Naive B cell (primary cell): ENCODE measurements at places on chromosomes 3 and 15. TPM values are rescaled to one million over a fixed set of nuclear protein-coding genes. Genes with fewer than 3 reads are reported as not detected.

- no peak for DNase-seq
Observed at GRCh38 chr15:50320504-50320903, 34.5 kb downstream of the GABPB1 start.

- DNase-seq: no peak
Observed at GRCh38 chr3:64318001-64318400, 92.7 kb upstream of the PRICKLE2 start.

Gene RTP3
- not detected for polyA plus RNA-seq

Gene PIERCE2
- 1.8 TPM for polyA plus RNA-seq

GRCh38 chr3:32303399-32303747 is 64.9 kb downstream of the CMTM8 start:
- DNase-seq: no peak

GRCh38 chr3:181362378-181362777 is 349.3 kb upstream of the SOX2 start:
- no peak for DNase-seq

Gene LYZL4
- not detected for polyA plus RNA-seq

Gene LRTM1
- not detected for polyA plus RNA-seq

Gene MASP1
- not detected for polyA plus RNA-seq

Gene GXYLT2
- not detected for polyA plus RNA-seq

DNA sequence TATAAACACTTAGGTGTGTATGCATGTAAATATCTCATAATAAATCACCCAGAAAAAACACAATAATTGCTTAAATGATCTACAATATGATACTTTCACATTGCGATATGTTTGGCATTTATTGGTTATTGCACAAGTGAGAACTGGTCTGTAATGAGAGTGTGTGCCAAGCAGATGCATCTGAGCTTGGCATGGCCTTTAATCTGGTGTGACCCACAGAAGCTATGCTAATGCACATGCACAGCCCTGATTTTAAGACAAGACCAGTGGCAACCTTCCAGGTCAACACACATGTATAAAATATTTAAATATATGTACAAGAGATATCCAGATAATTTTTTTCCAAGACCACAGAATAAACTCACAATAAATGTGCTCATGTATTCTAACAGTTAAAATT is 42.7 kb downstream of the C2CD4A start:
- DNase-seq: no peak

Gene LYSMD4
- polyA plus RNA-seq: 2.0 TPM

DNA sequence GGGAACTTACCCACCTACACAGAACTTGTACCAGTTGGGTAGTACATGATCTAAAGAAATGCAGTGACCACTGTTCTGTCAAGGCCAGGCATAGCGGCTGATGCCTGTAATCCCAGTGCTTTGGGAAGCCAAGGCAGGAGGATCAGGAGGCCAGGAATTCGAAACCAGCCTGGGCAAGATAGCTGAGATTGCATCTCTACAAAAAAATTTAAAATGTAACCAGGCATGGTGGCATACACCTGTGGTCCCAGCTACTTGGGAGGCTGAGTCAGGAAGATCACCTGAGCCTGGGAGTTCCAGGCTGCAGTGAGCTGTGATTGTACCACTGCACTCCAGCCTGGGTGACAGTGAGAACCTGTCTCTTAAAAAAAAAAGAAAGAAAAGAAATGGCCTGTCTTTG is 321.0 kb downstream of the FEZF2 start:
- no peak for DNase-seq

Gene GOLGA8G
- not detected for polyA plus RNA-seq

- DNase-seq: no peak
Observed at GRCh38 chr3:1616744-1617143, 481.9 kb upstream of the CNTN4 start.

DNA sequence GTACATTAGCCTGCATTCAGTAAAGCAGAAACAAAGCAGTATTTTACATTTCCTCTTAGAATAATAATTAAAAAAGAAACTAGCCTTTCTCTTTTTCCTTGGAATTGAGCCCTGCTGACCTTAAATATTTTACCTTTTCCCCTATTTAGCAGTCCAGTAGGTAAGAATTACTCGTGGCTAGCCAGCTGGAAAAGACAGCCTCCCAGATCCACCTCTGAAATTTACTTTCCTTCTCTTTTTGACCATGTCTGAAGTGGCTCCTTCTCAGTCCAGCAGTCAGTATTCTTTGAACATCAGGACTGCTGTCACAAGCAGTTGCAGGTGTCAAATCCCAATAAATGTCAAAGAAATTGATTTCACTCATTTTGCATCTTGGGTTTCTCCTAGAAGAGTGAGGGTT is 311.5 kb upstream of the DCBLD2 start:
- no peak for DNase-seq

Gene CHRNA7
- not detected for polyA plus RNA-seq

DNA sequence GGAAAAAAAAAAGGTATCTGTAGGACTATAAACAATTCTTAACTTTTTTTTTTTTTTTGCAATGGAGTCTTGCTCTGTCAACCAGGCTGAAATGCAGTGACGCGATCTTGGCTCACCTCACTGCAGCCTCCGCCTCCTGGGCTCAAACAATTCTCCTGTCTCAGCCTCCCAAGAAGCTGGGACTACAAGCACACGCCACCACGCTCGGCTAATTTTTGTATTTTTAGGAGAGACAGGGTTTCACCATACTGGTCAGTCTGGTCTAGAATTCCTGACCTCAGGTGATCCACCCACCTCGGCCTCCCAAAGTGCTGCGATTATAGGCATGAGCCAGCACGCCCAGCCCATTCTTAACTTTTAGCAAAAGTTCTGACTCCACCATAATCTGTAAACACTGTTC is 50.5 kb downstream of the TRPM7 start:
- no peak for DNase-seq

Gene PLCB2
- 13.4 TPM for polyA plus RNA-seq

DNA sequence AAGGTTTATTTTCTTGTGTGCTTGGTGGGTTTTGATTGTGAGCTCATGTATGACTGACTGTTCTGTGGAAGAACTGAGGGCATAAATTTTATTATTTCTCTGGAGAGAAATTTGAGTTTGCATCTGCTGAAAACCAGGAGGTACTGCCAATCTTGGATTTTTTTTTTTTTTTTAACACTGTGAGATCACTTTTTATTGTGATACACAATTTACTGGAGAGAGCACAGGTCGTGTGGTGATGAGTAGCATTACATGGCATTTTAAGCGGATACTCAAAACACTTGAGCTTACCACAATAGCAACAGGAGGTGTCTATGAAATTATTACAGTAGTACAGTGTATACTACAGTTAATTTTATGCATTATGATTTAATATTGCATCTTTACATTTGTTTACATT is 237.4 kb downstream of the MFSD1 start:
- no peak for DNase-seq

DNA sequence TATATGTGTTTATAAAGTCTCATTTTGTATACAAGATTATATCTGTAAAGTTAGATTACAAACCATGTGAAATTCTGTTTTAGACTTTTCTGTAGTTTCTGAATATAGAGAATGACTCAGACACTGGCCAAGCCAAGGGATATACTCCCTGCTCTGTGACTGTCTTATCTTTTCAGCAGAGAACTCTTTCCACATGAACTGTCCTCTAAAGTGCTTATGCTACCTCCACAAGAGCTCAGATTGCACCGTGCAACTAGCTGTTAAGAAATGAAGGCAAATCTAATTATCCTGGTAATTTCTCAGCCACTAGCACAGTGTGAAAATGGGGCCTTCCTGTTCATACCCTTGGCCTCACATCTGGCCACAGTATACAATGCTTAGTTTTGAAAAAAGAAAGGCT is 44.3 kb upstream of the CPNE4 start:
- DNase-seq: no peak

DNA sequence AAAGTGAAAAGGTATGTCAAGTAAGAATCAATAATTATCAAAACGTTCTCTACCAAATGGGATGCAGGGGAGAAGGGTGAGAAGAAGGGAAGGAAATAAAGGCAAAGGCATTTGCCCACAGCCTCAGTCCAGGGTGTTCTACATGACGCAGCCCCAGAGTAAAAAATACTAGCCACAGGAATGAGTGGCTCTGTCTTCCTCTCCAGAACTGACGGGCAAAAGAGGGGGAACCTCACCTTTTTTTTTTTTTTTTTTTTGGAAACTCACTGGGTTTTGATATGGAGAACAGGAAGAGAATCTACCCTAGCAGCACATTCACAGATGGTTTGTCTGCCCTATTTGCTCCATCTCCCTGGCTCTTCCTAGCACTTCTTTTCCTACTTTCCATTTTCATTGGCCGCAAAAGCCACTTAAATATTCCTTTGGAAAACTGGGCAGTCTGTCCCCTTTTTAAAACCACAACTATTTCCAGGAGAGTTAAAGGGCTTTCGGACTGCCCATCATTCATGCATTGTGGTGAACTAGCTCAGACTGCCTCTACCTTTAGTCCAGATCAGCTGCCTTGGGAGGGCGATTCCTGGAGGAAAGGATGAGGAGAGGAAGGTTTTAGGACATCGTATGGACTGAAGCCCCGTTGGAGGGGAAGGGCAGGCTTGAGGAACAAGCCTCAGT is 28.2 kb downstream of the B3GNT5 start:
- DNase-seq: no peak

GRCh38 chr15:25439369-25439836 is 579 bp upstream of the UBE3A start:
- DNase-seq: no peak

- no peak for DNase-seq
Observed at GRCh38 chr15:41839781-41840491, 1.3 kb downstream of the PLA2G4B start.

- DNase-seq: no peak
Observed at GRCh38 chr3:113262304-113262665, 50.9 kb downstream of the BOC start.

DNA sequence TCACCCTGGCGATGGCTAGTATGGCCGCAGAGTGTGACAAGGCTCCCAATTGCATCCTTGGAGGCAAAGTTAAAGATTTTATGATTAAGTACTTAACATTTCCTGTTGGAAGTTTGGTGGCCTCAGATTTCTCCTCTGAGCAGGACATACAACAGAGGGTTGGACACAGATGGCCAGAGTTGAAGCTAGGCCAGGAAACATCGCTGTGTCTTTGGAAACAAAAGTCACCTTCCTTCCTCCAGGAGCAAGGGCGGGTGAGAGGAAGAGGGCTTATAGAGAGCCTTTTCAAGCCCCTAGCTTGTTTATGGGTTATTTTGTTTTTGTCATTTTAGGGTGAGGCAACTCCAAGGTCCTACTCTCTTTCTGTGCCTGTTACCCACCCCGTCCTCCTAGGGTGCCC is 24.2 kb downstream of the SLC6A1 start:
- DNase-seq: no peak

DNA sequence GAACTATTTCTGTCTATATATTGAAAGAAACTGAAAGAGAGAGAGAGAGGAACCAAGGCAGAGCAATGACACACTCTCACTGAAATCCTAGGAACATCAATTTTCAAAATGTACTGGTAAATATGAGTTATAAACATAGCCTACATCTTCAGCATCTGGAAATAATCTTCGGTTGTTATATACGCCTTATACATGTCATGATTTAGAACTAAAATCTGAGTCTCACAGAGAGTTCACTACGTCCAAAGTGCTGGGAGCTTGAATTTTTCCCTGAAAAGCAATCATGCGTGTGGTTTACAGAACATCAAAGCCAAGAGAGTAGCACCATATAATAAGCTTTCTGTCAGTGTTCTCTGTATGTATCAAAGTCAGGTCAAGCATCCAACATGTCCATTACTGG is 420.0 kb upstream of the CBLB start:
- DNase-seq: no peak

GRCh38 chr15:44298878-44299277 is 10.4 kb downstream of the GOLM2 start:
- DNase-seq: no peak

- DNase-seq: no peak
Observed at GRCh38 chr3:53196575-53197407, 35.8 kb downstream of the PRKCD start.

Gene FAM81A
- polyA plus RNA-seq: 8.1 TPM

Gene GOLGA8O
- polyA plus RNA-seq: not detected

Gene MYL3
- not detected for polyA plus RNA-seq

Gene SLC22A13
- polyA plus RNA-seq: not detected

DNA sequence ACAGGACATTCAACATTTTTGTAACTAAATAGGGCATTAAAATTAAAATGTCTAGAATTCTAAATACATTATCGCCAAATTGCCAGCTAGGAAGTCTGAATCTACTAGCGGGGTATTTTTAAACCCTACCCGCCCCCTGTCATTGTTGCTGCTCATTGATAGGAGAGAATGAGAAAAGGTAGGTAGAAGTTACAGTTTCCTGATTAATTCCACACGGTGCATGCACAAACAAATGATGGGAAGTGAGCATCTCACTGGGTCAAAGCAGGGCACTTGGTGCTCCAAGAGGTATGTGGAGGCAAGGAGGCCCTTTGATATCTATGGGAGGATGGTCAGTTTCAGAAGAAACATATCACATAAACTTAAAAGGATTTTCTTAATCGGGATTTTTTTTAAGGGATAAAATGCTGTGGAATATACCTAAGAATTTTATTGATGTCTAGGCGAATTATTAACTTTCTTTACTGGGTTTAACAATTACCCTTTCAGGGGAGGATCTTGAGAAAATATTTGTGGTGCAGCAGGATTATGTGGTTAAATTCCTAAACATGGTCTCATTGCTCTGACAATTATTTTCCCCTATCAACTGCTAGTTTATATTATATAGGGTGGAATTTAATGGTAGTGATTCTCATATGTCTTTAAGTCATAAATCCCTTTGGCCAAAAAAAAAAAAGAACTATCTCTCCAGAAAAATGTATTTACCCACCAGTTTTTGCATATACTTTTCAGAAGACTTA is 236.0 kb upstream of the GOLGA6L4 start:
- DNase-seq: no peak
